ENCODE measurements at places on chromosomes 5 and 9.

- no peak for DNase-seq
Observed at GRCh38 chr5:149940941-149941644, 3.5 kb downstream of the PDE6A start.

DNA sequence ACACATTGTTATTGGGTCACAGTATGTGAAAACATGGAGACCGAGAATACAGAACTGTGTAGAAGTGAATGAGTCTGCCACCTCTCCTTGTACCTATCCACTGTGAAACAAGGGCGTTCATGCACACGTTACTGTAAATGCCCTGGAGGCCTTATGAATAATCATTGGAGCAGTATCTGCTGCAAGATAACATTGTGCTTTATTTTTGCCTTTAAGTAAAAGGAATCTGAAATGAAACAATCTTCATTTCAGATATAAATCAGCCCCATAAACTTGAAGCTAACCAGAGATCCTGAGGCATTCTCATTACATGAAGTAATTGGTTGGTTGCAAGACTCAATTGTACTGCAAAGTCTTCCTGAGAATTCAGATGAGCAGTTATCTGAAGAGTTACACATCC, 419.6 kb downstream of the KDM4C start:
- DNase-seq, result no peak

DNA sequence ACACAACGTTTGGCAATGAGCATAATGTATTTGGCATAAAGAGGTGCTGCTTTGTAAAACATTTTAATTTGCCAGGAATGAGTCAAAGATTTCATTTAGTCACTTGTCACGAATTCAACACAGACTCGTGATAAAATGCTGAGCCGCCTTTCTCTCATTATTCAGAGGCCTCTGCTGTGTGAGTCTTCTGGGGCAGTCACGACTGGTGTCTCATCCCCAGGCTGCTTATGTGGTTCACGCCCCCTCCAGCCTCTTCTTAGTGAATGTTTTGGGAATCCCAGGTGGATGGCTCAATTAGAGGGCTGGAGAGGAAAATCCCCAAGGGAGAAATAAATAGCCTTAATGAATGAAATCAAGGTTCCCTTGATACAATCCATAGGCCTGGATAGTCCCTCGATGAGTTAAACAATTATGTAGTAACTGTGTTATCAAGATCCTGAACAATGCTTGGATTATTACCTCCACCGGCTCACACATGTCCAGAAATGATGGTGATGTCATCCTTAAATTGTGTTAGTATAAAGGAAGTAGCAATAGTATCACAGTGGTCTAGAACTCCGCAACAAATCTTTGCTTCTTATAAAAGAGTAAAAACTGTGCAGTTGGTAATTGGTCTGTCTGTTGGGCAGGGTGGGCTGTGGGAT, 192.1 kb upstream of the ADAMTS16 start:
- DNase-seq, result no peak

DNA sequence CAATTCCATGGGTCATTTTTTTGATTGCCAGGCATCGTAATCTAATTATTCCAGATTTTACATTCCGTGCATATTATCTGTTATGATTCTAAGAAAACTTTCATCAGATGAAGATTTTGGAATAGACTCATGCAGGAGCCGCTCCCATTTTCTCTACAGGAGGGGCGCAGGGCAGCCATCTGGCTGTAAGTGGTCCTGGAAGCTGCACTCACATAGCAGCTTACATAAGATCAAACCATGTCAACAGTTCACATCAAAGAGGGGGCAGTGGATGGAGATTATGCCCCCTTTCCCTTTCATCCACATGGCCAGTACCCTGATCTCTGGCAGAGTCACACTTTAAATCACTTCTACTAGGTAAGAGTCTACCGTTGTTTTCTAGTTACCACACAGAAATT, 73.3 kb upstream of the PCA3 start:
- DNase-seq, result no peak

- no peak for DNase-seq
Observed at GRCh38 chr5:80516826-80517225, 28.9 kb downstream of the FAM151B start.

DNA sequence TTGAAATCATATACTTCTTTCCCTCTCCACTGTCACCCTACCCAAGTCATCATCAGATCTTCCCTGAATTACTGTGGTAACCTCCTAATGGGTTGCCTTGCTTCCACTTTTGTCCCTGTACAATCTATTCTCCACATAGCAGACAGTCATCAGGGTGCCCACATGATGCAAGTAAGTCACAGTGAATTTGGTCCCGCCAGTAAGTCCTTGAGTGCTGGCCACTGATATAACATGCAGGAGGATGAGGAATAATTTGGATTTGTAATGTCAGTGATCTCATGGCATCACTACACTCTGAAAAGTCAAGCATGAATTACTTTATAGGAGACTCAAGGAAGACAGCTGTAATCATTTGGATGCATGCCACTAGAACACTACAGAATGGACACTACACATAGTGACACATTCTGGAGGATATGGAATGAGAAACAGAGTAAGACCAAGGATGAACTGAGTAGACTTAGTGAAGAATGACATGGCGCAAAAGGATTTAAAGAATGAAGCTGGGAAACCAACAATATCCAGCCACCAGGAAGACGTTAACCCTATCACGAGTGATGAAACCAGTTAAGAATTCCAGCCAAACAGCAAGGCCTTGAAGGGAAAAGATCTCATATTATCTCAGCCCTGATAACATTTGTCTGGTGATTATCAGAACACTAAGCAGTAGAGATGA, 28.6 kb downstream of the MARCHF3 start:
- DNase-seq, result no peak

DNA sequence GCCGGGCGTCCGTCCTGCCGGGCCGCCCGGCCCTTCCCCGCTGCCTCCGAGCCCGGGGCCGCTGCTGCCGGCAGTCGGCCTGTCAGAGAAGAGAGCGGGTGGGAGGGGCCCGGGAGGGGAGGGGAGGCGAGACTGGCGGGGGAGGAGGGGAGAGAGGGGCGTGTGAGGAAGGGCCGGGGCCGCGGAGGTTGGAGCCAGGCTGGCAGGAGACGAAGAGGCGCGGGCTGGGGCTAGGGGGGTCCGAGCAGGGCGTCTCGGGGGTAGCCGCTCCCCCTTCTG, 570 bp downstream of the CREBRF start:
- peak; percentile 51 for DNase-seq

Measured in omental fat pad (tissue), 4 donors.